ENCODE measurements at places on chromosomes 1 and 21. TPM values are rescaled to one million over a fixed set of nuclear protein-coding genes. Genes with fewer than 3 reads are reported as not detected.

- H3K36me3 ChIP-seq: no peaks in the 10 kb centered on the region
- H3K27me3 ChIP-seq: peaks cover 8% of the 10 kb centered on the region
- no peak for DNase-seq
- peaks cover 2% of the 10 kb centered on the region for H3K4me1 ChIP-seq
- no peak overlapping the region for H3K4me3 ChIP-seq
- no peak overlapping the region for H3K27ac ChIP-seq
Measured at GRCh38 chr1:109299558-109300343, 7.1 kb downstream of the MYBPHL start.

DNA sequence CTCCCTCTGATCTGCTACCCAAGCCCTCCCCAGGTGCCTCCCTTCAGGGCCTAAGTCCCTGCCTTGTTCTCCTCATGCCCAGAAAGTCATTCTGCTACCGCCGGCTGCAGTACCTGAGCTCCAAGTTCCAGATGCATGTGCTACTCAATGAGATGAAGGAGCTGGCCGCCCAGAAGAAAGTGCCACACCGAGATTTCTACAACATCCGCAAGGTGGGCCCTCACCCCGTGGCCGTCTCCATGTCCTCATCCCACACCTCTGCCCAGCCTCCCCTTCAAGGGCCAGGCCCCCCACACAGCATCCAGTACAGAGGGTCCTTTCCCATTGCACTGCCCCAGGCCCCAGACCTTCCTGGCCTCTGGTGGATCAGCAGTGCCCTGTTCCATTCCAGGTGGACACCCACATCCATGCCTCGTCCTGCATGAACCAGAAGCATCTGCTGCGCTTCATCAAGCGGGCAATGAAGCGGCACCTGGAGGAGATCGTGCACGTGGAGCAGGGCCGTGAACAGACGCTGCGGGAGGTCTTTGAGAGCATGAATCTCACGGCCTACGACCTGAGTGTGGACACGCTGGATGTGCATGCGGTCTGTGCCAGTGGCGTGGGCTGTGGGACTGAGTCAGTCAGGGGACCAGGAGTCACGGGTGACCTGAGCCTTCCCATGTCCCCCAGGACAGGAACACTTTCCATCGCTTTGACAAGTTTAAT lies 8.2 kb downstream of the AMPD2 start:
- no peaks in the 10 kb centered on the region for H3K27me3 ChIP-seq
- DNase-seq: no peak
- H3K36me3 ChIP-seq: peaks cover 48% of the 10 kb centered on the region
- H3K4me1 ChIP-seq: peaks cover 31% of the 10 kb centered on the region

DNA sequence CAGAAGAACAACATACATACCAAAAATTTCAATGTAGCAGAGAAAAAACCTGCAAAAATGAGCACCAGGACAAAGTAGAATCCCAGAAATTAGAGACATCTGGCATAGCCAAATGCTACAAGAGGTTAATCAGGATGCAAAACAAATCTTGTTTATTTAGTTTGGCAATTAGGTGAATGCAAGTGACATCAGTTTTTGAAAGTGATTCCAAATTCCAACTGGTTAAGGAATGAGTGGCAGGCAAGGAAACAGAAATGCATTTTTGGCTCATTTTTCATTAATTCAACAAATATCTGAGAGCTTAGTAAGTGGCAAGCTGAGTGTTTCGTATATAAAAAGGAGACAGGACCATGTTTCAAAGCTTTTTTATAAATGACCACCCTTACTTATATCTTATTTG lies 21.3 kb downstream of the SCAF4 start:
- no peak overlapping the region for H3K4me3 ChIP-seq
- H3K27me3 ChIP-seq: no peaks in the 10 kb centered on the region
- DNase-seq: no peak

- no peak for DNase-seq
- H3K4me3 ChIP-seq: no peak within 1 kb of the TSS
- H3K27ac ChIP-seq: no peak within 1 kb of the TSS
- H3K27me3 ChIP-seq: no peaks in the 10 kb centered on the region
- no peaks in the 10 kb centered on the region for H3K4me1 ChIP-seq
Measured at GRCh38 chr1:170145770-170146676, at the start of gene NTMT2. TSS of gene NTMT2 (plus strand) at chr1:170145959. CDS start at chr1:170146108, 149 bp downstream.

DNA sequence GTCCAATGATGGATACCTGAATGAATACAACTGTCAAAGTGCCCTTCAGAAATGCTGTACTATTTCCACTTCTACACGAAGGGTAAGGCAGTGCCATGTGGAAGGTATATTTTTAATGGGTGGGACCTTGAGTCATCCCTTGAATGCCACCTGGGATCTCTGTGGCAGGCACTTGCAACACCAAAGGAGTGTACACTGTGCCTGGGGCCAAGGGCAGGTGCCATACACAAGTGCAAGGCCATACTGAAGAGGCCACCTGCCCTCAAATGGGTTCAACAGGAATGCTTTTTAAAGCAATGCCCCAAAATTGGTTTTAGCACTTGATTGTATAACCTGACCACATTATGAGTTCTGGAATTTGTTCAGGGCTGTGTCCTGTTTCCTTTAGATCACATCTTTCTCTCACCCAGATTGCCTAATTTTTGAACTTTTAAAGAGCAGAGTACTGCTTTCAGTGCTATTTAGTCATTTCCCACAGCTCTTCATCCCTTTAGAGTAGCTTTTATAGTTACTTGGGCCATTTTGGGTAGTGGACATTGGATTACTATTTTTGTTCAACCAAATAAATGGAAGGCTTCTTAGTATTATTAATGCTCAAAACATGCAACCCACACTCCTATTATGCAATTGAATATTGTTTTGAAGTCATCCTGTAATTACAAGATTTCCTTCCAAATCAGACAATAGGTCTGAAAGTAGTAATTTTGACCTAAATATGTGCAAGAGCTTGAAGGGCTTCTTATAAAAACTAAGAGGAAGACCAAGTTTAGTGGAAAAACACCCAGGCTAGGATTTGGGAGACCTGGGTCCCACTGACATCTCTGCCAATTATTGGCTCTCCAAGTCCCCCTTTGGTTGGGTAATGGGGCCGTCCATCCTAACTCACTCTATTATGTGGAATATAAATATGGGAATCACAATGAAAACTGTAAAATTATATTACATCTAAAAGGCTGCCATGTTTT lies 57.2 kb downstream of the LEPR start:
- no peak for DNase-seq
- H3K4me3 ChIP-seq: no peak overlapping the region
- no peaks in the 10 kb centered on the region for H3K27me3 ChIP-seq
- no peak overlapping the region for H3K27ac ChIP-seq

DNA sequence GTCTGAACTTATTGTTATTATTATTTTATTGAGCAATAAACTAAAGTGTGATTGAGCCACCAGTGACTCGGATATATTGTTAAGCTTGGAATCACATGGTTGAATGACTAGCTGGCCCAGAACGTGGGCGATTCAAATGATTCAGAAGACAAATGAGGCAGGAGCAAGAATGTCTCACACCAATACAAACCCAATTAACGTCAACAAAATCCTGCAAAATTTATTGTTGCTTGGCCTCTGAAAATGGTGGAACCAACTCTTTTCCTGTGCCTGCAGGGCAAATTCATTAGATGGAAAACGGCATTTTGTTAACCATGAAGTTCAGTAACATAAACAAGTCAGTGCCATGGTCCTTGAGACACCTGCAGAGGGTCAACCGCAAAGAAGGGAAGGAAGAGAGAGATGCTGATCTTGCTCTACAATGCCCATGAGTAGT lies 482.0 kb downstream of the SETD4 start:
- H3K4me1 ChIP-seq: no peaks in the 10 kb centered on the region
- no peak overlapping the region for H3K4me3 ChIP-seq
- peaks cover 4% of the 10 kb centered on the region for H3K27me3 ChIP-seq
- H3K27ac ChIP-seq: no peak overlapping the region

DNA sequence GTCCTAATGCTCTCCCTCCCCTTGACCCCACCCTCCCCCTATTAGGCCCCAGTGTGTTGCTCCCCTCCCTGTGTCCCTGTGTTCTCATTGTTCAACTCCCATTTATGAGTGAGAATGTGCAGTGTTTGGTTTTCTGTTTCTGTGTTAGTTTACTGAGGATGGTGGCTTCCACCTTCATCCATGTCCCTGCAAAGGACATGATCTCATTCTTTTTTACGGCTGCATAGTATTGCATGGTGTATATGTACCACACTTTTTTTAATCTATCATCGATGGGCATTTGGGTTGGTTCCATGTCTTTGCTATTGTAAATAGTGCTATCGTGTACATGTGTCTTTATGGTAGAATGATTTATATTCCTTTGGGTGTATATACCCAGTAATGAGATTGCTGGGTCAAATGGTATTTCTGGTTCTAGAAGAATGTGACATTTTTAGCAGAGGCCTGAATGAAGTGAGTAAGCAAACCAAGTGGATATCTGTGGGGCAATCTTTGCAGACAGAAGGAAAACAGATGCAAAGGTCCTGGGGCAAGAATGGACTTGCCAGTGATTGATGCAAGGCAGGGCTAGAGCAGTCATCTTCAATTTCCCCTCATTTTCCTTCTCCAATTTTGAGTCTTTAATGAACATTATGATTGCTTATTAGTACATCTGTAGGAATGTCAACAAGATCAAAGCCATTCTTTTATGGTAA lies 50.2 kb downstream of the UBE4B start:
- no peaks in the 10 kb centered on the region for H3K27me3 ChIP-seq
- peak overlapping the region; percentile 53 for H3K27ac ChIP-seq
- peaks cover 11% of the 10 kb centered on the region for H3K36me3 ChIP-seq
- H3K4me3 ChIP-seq: no peak overlapping the region
- no peak for DNase-seq
- H3K4me1 ChIP-seq: no peaks in the 10 kb centered on the region

DNA sequence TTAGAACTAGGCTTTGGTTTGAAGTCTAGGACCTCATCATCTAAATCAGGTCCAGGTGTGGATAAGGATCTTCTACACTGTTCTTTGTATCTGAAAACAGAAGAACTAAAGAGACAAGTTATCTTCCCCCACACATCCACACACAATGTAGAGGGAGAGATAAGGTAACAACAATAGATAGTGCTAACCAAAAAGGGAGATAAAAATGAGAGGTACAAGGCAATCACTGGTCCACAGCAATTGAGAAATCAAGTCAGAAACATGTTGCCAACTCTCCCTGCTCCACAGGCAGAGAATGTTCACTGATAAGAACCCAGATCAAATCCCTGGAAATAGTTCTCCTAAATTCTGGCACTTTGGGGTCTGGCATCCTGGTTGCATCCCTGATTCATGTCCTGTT lies 75.8 kb upstream of the LHX8 start:
- H3K36me3 ChIP-seq: no peaks in the 10 kb centered on the region
- H3K4me1 ChIP-seq: no peaks in the 10 kb centered on the region
- H3K27me3 ChIP-seq: no peaks in the 10 kb centered on the region

- H3K27me3 ChIP-seq: no peaks in the 10 kb centered on the region
- H3K36me3 ChIP-seq: no peaks in the 10 kb centered on the region
- no peak overlapping the region for H3K27ac ChIP-seq
Measured at GRCh38 chr1:56975446-56975845, 9.6 kb upstream of the C8B start.

DNA sequence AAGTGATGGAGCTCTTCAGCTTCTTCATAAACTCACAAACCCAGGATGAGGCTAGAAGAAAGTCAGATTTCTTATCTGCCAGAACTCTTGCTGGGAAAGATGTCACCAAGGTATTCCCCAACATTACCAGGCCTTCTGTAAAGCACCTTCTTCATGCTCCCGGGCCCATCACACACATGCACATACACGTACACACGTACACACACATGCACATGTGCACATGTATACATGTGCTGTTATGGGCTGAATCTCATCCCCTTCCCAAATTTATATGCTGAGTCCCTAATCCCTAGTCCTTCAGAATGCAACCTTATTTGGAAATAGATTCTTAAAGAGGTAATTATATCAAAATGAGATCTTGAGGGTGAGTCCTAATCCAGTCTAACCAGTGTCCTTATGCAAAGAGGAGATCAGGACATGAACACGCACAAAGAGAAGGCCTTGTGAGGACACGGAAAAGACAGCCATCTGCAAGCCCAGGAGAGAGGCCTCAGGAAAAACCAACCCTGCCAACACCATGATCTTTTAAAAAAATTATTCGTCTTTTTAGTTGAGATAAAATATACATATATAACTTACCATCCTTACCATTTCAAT lies 76.4 kb upstream of the LYST start:
- H3K4me3 ChIP-seq: no peak overlapping the region
- no peaks in the 10 kb centered on the region for H3K27me3 ChIP-seq
- peaks cover 3% of the 10 kb centered on the region for H3K36me3 ChIP-seq
- DNase-seq: no peak
- no peak overlapping the region for H3K27ac ChIP-seq
- H3K4me1 ChIP-seq: peaks cover 31% of the 10 kb centered on the region

- H3K4me1 ChIP-seq: peaks cover 14% of the 10 kb centered on the region
- peaks cover 32% of the 10 kb centered on the region for H3K36me3 ChIP-seq
- DNase-seq: no peak
- no peak overlapping the region for H3K4me3 ChIP-seq
Measured at GRCh38 chr1:199109160-199109559, 470.3 kb downstream of the PTPRC start.

DNA sequence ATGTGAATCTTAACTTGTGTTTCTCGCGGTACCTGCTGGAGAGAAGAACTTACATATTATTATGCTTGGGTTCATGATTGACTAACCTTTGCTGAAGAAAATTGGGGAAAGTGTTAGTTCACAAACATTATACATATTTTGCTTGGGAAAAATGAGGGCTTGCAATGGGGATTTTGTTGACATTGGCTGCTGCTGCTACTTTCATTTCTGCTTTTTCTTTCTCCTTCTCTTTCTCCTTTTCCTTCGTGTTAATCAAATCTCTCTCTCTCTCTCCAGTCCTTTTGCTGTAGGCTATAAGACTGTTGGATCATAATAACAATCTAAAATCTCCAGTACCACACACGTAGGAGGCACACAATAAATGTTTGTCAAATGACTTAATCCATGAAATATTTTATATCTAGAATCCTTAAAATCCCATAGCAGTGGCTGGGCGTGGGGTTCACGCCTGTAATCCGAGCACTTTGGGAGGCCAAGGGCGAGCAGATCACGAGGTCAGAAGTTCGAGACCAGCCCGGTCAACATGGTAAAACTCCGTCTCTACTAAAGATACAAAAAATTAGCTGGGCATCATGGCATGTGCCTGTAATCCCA lies 23.0 kb downstream of the IRF2BP2 start:
- H3K27ac ChIP-seq: no peak overlapping the region
- no peak for DNase-seq
- no peaks in the 10 kb centered on the region for H3K36me3 ChIP-seq
- H3K4me3 ChIP-seq: no peak overlapping the region
- peaks cover 12% of the 10 kb centered on the region for H3K4me1 ChIP-seq

- no peak for DNase-seq
- peaks cover 5% of the 10 kb centered on the region for H3K4me1 ChIP-seq
- H3K36me3 ChIP-seq: peaks cover 10% of the 10 kb centered on the region
- no peak overlapping the region for H3K4me3 ChIP-seq
- no peaks in the 10 kb centered on the region for H3K27me3 ChIP-seq
Measured at GRCh38 chr1:150650193-150650592, 20.8 kb upstream of the ENSA start.

CLEC20A gene
- total RNA-seq: not detected

B3GALNT2 gene
- total RNA-seq: 12.9 TPM

GPA33 gene
- total RNA-seq: 0.16 TPM

PTPRU gene
- not detected for total RNA-seq

GLIS1 gene
- not detected for total RNA-seq

ANGPTL7 gene
- total RNA-seq: not detected

PLEKHN1 gene
- total RNA-seq: 2.2 TPM

RXRG gene
- not detected for total RNA-seq

ADORA3 gene
- not detected for total RNA-seq

HSD3B1 gene
- not detected for total RNA-seq

TTC39A gene
- not detected for total RNA-seq
